ENCODE measurements at places on chromosomes 1 and 21.
A peak's percentile ranks its signal among the peaks of the same experiment; 100 is the strongest.

GRCh38 chr1:59057211-59057694, 239.6 kb upstream of the FGGY start:
- no peak for DNase-seq

- no peak for DNase-seq
Observed at GRCh38 chr1:21821385-21822019, 9.4 kb downstream of the LDLRAD2 start.

DNA sequence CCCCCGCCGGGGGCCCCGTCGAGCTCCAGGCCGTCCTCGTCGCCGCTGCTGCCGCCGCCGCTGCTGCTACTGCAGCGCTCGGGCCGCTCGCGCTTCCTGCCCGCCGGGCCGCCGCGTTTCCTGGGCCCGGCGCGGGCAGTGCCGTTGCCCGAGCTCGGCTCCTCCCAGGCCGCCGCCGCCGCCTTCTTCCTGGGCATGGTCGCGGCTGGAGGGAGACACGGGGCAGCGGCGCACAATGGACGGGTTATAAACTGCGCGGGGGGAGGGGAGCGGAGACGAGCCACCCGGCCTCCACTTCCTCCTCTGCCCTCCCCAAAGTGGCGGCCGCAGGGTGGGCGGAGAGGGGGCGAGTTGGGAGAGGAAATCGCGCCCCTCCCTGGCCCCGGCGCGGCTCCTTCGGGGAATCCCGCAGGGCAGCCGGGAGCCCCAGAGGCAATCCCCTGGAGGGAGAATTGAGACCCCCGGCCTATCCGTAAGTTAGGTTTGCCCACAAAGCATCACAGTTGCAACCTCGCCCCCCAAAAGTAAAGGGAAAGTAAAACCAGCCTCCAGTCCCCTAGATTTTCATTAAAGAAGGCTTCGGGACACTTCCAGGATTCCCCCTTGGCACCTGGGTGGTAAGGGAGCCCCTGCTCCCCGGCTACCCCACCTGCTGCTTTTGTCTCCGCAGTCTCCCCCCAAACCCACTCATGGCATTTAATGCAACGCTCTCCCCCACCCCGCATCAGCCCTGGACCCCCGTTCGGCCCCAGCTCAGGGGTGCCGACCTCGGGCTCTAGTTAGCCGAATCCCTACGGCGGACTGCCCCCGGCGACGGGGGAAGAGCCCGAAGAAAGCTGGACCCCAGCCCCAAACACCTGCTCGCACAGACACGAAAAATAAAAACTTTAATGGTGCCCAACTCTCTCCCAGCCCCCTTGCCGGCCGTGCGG, 893 bp downstream of the RCC2 start:
- peak; percentile 80 for DNase-seq

DNA sequence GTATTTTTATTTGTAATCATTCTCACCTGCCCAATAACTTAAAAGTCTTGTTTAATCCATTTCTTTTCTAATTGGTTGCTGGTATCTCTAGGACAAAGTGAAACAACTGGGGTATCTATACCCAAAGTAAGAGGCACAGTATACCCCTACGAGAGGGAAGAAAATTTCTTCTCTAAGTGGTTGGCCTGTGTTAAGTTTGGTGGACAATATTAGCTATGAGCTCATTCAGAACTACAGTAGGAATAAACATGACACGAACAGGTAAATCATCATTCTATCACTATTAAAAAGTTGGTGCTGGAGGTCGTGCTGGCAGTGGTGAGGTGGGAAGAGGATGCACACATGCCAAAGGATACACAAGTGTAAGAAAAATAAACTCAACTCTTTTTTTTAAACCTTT, 99.6 kb downstream of the ZNF644 start:
- DNase-seq: no peak

DNA sequence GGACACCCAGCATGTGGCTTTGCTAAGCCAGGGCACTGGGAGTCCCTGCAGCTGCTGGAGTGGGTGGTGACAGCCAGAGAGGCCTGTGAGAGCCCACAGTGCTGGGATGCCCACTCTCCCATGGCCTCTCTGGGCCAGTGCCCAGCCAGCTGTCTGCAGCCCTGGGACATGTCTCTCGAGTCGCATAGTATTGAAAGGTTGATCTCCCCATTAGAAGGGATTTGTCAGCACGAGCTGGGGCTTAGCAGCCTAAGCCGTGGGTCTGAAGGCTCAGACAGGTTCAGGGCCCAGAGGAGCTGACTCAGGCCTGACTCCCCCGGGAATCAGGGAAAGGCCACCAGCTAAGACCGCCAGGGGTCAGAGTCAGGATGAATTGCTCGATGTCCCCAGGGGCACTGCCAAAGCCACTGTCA, 53.5 kb downstream of the FOXD2 start:
- no peak for DNase-seq

GRCh38 chr1:41764656-41765055, 154.1 kb downstream of the HIVEP3 start:
- no peak for DNase-seq

DNA sequence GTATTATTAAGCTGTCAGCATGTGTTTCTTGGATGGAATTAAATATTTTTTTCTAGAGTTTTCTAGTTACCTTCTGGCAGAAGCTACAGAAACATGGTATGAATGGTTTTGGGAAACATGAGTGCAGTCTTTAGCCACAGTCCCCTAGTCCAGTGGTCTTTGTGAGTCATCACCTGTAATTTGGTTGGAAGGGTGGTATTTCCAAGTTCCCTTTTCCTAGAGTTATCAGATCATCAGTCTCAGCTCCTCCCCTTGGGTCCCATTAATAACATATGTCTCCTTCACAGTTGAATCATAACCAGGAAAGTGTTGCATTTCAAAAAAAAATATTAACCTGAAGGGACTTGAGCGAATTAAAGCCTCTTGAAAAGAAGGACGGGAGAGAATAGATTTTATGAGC, 27.0 kb downstream of the ELAVL4 start:
- no peak for DNase-seq

GRCh38 chr21:29726044-29726443, 213.8 kb downstream of the GRIK1 start:
- no peak for DNase-seq

GRCh38 chr21:42461185-42461520, 34.9 kb downstream of the RSPH1 start:
- DNase-seq: no peak

Measured in NCI-H1092 treated with DMSO at 0.1 percent for 48 hours (cell line).